Activated CD4-positive, alpha-beta memory T cell treated with anti-CD3 and anti-CD28 coated beads, Interleukin-2, amount 10 ng/mL, durations not matched to agents 7 days and 5 days (primary cell): ENCODE measurements at places on chromosomes 16 and 17.

DNA sequence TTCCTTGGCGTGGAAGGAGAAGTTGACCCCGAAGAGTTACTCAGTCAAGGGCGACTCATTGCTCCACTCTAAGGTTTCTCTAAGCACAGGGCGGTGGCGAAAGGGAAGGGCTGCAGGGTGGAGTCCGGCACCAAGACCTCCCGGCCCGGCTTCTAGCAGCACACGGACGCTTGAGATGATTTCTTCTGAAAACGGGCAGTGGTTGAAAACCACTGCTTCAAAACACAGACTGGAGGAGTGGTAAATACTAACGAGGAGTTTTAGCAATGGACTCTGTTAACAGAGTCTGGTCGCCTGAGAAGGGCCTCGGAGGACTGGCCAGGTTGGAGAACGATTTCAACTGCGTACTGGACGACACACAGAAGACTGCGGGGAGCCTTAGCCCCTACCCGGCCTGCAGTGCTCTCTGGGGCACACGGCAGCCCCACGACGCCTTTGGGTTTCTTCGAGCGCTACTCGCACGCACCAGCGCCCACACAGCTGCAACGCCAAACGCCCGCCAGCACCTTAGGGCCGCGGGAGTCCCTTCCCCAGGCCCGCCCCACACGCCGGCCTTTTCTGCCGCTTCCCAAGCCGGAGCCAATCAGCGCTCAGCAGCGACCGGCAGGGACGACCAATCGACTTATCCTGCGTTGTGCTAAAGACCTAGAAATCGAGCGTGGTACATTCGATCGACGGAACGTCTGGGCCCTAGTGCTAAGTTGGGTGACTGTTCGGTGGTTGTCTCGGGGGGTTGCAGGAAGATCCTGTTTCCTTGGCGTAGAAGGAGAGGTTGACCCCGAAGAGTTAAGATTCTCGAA is 14.4 kb upstream of the CA4 start:
- peak; percentile 89 for DNase-seq

- DNase-seq, result no peak
These were observed 2.3 kb downstream of the GP1BA start for GRCh38 chr17:4934173-4934979.

DNA sequence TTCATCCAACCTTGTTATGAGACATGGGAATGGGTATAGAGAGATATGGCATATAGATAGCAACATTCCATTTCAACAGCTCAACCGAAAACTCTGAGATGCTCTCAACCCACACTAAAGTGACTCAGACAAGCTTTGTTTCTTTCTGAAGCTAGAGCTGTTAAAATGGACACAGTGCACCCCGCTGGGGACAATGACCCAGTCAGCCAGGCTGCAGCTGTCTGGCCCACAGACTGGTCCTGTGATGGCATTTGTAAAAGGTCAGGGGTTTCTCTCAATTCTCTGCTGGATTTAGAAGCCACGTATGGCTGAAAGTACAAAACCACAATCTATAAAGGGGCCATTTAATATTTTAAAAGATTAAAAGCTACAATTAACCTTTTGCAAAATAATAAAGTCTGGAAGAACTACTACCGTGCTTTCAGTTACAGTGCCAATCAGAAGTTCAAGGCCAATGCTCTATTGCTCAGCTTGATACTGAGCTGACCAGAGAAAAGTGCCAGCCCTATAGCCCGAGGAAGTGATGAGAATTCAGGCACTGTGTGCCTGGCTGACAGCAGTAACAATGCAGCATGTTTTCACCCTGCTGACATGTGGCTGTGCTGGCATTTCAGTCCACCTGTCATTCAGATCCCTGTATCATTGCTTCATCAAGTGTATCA is 60.2 kb downstream of the TEX2 start:
- no peak for DNase-seq

- DNase-seq, result no peak
These were observed at the start of gene CRYBA1 for GRCh38 chr17:29246628-29247027. Gene CRYBA1, plus strand, starts transcription at chr17:29246859. Its CDS starts 5 bp downstream, at chr17:29246864.

GRCh38 chr17:40105861-40106759 is 5.7 kb upstream of the NR1D1 start:
- no peak for DNase-seq

DNA sequence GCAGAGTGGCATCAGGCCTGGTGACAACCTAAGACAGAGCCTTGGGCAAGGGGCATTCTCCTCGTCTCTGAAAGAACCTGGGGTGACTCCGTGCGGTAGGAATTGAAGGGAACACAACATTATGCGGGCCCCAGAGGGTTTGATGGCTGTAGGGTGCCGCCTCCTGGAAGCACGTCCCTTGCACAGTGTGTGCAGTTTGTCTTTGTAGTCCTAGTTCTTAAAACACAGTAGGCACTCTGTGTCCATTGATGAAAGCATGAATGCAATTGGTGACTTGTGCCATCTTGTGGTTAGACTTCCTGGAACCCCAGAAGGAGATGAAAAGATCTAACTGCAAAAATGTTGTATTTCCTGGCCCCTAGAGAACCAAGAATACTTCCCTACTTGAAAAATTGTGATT is 279.8 kb downstream of the UTP18 start:
- DNase-seq, result no peak

- no peak for DNase-seq
These were observed 220.1 kb downstream of the FOXL1 start for GRCh38 chr16:86798247-86799041.

DNA sequence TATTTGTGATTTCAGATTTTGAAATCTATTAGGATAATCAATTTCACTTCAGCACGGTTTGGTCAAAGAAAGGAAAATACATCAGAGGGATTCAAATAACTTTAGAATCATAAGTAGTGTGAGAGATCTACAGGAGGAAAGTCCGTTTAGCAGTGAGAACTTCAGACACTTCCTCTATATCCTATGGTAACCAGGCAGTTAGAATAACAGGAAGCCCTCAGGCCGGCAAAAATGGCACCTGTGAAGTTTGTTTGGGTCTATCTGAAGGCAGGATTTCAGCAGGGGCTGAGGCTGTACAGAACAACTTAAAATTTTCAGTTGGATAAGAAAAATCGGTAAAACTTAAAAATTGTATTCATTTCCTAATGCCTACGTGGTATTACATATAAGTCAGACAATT is 24.9 kb downstream of the KCNJ16 start:
- no peak for DNase-seq

DNA sequence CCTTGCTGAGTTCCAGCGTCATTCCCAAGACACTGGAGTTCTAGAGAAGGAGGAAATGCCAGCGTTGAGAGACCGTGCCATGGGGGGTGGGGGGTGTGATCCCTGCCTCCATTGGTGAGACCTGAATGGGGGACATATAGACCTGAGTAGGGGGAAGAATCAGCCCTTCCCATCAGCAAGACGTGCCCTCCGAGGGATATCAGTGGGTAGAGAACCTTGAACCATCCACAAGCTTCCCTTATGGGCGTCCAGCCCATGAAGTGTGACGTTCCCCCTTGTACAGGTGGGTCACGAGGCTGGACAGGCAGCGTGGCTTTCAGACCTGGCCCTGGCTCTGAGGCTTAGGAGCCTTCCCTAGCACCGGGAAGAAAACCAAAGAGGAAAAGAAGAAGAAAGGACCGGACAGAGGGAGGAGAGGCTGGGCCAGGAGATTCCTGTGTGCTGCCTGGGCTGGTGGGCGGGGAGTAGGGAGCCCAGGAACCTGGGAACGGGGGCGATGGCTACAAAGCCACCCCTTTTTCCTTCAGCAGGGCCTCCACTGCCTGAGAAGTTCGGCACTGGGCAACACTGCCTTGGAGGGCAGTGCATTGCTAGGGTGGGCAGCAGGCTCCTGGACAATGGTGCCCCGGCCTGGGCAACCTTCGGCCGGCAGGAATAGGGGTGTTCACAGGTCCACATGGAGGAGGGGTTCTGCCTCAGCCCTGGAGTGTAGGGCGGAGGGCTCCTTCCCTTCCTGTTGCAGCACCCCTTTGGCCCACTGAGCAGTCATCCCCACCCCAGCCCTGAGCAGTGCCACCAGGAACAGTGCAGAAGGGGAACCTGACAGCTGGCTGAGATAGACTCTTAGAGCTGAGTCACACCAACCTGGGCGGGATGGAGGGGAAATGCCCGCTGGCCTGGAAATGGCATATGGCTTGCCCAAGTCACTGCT is 7.2 kb downstream of the RAB11FIP4 start:
- no peak for DNase-seq

GRCh38 chr16:17578981-17579874 is 108.5 kb upstream of the XYLT1 start:
- DNase-seq, result peak; percentile 62

- no peak for DNase-seq
These were observed 992 bp upstream of the CACNG4 start for GRCh38 chr17:66963521-66963908.

- DNase-seq, result no peak
These were observed 128.7 kb downstream of the CHD9 start for GRCh38 chr16:53183442-53183841.

DNA sequence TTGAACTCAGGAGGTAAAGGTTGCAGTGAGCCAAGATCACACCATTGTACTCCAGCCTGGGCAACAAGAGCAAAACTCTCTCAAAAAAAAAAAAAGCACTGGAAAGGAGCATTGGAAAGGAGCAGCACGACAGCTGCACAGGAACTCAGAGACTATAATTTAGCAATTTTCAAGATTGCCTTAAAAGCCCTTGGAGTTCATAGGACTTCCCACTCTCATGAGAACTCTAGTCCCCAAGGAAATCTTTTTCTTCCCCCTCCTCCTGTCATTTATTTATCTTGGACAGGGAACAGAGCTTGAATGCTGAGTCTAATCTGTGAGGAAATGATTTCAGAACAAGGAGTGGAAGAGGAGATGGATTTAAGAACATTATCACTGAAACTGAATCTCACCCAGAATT is 69.0 kb downstream of the PLXDC1 start:
- DNase-seq, result no peak

DNA sequence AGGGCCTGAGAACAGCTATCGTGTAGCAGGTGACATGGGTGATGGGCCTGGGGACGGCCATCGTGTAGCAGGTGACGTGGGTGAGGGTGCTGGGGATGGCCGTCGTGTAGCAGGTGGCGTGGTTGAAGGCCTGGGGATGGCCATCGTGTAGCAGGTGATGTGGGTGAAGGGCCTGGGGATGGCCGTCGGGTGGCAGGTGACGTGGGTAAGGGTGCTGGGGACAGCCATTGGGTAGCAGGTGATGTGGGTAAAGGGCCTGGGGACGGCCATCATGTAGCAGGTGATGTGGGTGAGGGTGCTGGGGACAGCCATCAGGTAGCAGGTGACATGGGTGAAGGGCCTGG is 15.5 kb downstream of the TPSD1 start:
- no peak for DNase-seq

DNA sequence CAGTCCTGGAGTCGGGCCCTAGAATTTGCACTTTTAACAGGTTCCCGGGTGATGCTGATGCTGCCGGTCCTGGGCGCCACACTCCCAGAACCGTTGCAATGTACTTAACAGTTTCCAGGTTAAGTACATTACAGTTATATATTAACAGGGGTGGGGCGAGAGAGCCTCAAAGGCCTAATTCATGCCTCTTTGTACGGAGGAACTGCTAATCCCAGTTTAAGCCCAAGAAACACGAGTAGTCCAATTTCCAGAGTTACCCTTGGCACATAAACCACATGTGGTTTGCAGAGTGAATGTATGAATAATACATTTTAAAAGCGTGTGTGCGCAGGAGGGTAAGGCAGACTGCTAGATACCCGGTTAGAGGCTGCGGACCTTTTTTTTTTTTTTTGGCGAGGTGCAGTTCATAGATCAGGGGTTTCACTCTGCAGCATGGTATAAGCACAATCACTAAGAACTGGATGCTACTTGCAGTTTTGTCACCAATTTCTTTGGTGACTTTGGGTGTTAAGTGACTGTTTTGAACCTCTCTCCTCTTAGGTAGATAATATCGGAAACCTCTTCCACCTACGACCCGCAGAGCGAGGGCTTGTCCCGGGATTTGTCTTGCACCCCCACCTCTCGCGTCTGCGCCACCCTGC is 713 bp downstream of the COX11 start:
- no peak for DNase-seq

GRCh38 chr17:22492331-22492730 is 800.0 kb downstream of the KCNJ18 start:
- DNase-seq, result no peak

DNA sequence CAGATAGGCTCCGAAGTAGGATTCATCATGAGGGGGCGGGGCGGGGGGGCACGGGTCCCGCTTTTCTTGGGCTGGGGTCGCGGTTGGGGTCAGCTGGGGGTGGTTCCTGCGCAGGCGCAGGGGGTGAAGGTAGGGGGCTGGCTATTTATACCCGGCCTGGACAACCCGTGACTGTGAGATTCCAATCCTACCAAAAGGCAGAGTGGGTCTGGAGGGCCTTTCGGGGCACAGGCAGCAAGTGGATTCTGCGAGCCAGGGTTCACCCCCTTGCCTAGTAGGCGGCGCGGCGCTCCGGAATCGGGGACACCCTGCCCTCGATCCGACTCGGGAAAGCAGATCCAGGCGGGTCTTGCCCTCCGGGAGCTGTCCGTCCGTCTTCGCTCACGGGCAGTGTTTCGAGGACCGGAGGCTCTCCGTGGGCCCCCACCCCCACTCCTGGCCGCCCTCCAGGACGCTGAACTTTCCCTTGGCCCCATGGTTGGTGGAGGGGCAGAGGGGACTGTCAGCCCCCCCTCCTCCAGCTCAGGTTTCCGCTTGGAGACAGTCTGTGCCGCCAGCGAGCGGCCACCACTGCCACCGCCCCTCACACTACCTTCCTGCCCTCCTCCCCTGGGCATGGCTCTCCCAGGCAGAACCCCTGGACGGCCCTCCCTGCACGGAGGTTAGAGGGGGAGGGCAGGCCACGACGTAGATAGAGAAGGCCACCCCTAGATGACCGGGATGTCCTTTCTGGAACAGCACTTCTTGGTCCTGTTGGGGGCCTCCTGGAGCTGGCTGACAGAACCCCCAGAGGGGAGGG is 634 bp downstream of the SLC2A4 start:
- DNase-seq, result no peak

DNA sequence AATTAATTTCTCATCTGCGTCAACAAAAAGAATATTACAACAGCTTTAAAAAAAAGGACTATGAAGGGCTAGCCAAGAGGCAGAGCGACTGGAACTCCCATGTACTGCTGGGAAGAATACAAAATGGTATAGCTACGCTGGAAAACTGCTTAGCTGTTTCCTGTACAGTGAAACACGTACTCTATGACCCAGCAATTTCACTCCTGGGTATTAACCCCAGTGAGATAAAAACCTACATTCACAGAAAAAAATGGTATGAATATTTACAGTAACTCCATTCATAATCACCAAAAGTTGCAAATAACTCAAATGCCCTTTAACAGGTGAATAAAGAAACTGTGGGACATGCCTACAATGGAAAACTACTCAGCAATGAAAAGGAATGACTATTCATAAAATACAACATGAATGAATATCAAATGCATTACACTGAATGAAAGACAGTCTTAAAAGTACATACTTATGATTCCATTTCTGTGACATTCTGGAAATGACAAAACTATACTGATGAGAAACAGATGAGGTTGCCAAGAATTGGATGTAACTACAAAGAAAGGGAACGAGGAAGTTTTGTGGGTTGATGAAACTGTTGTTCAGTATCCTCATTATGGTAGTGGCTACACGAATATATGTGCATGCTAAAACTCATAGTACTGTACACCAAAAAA is 27.6 kb downstream of the CMTM4 start:
- no peak for DNase-seq
